ENCODE measurements at places on chromosomes 6 and 20. TPM values are rescaled to one million over a fixed set of nuclear protein-coding genes. Genes with fewer than 3 reads are reported as not detected.
A peak's percentile ranks its signal among the peaks of the same experiment; 100 is the strongest.

PRKN gene
- 1.4 TPM for total RNA-seq

PI16 gene
- total RNA-seq, result 1.1 TPM

ANKEF1 gene
- total RNA-seq, result 1.8 TPM

VWA7 gene
- total RNA-seq, result 3.2 TPM

ECT2L gene
- not detected for total RNA-seq

TBXT gene
- not detected for total RNA-seq

- H3K4me3 ChIP-seq, result peak within 1 kb of the TSS; percentile 77
- DNase-seq, result peak; percentile 93
- peaks cover 13% of the 10 kb centered on the region for H3K36me3 ChIP-seq
- peaks cover 53% of the 10 kb centered on the region for H3K4me1 ChIP-seq
- peak within 1 kb of the TSS; percentile 87 for H3K27ac ChIP-seq
- H3K27me3 ChIP-seq, result no peaks in the 10 kb centered on the region
Measured at GRCh38 chr20:58309591-58310290, at the start of gene RAB22A. Gene RAB22A (plus strand): TSS chr20:58309715. CDS start chr20:58309977, 262 bp downstream.

DNA sequence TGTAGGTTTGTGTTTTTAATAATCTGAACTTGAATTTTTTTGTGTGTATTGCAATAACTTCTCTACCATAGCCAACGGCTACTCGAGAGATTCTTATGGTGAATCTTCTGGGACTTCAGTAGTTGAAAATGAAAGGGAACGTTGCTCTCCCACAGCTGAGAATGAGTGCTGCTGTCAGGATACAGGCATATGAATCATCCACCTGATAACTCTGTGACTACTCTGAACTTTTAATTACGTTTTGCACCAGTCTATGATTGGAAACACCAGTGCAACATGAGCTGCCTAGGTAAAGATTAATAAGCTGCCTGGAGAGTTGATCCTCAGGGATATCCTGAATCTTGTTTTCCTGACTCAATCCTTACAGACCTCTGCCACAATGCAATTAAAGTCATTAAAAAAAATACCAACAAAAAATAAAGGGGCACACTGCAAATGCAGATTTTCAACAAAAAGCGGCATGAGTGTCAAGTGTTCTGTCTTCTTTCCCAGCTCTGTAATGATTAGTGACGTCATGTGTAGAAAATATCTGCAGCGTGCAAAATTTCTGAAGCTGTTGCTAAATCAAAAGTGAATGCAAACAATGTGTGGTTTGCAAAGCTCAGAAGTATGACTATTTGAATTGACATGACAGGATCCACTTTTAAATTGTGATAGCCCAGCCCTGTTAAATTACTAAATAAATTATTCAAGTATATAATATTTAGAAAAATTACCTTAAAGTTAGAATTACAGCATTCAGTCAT is 432.2 kb downstream of the HTR1B start:
- H3K27me3 ChIP-seq, result no peaks in the 10 kb centered on the region
- no peak overlapping the region for H3K27ac ChIP-seq
- no peaks in the 10 kb centered on the region for H3K4me1 ChIP-seq
- no peak for DNase-seq
- no peaks in the 10 kb centered on the region for H3K36me3 ChIP-seq

DNA sequence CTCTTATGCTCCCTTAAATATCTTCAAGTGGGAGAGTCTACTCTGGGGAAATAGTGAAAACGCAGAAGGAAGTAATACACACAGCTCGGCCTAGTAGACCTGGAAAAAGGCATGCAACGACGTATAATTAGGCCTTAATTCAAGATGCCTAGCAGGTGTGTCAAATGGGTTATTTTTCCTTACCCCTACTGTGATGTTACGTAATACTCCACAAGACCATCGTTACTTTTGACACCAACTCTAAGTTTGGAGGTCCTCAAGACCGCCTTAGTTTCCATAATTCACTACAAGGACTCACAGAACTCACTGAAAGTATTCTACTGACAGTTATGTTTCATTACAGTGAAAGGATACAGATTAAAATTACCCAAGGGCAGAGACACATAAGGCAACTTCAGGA is 1024.3 kb upstream of the MAP3K7 start:
- no peak overlapping the region for H3K4me3 ChIP-seq
- no peaks in the 10 kb centered on the region for H3K4me1 ChIP-seq
- H3K36me3 ChIP-seq, result no peaks in the 10 kb centered on the region
- DNase-seq, result no peak
- H3K27ac ChIP-seq, result no peak overlapping the region

DNA sequence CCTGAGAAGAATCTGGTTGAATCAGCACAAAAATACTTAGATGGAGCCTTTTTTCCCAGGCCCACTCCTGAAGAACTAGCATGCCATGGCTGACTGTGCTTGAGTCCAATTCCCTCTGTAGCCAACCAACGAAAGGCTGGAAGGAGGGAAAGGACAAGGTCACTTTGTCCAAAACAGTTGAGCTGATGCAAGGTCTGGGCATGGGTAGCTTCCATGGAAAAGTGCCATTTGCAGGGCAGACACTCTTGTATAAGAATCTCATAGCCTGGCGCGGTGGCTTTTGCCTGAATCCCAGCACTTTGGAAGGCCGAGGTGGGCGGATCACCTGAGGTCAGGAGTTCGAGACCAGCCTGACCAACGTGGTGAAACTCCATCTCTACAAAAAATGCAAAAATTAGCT is 125.0 kb upstream of the LGSN start:
- H3K4me1 ChIP-seq, result no peaks in the 10 kb centered on the region
- no peak overlapping the region for H3K27ac ChIP-seq
- no peak overlapping the region for H3K4me3 ChIP-seq
- no peaks in the 10 kb centered on the region for H3K36me3 ChIP-seq
- no peak for DNase-seq

- H3K4me3 ChIP-seq, result no peak overlapping the region
- H3K36me3 ChIP-seq, result no peaks in the 10 kb centered on the region
- H3K4me1 ChIP-seq, result peaks cover 84% of the 10 kb centered on the region
- DNase-seq, result peak; percentile 35
- no peak overlapping the region for H3K27ac ChIP-seq
Measured at GRCh38 chr20:43955062-43955749, 40.6 kb downstream of the TOX2 start.

- DNase-seq, result no peak
- no peaks in the 10 kb centered on the region for H3K36me3 ChIP-seq
- no peak overlapping the region for H3K4me3 ChIP-seq
- no peaks in the 10 kb centered on the region for H3K27me3 ChIP-seq
- H3K27ac ChIP-seq, result no peak overlapping the region
Measured at GRCh38 chr6:156545021-156545420, 232.2 kb upstream of the ARID1B start.

Measured in natural killer cell (primary cell).